A549 treated with RU486 at 1 μM for 4 hours (cell line): ENCODE measurements at places on chromosomes 13 and 19. TPM values are rescaled to one million over a fixed set of nuclear protein-coding genes. Genes with fewer than 3 reads are reported as not detected.

The ZNF181 gene
- 4.2 to 14.3 TPM (median 9.7 TPM) in 5 replicates for total RNA-seq

The ERICH6B gene
- not detected in 5 replicates for total RNA-seq

The C19orf38 gene
- total RNA-seq = 0.12 to 0.15 TPM in 2 of 5 replicates, not detected in the others

The N4BP2L1 gene
- total RNA-seq = 0.29 to 0.88 TPM (median 0.57 TPM) in 5 replicates

The WDR87 gene
- total RNA-seq = not detected in 5 replicates

The LPAR2 gene
- total RNA-seq = 2.9 to 4.6 TPM (median 3.3 TPM) in 5 replicates
